Occipital lobe (tissue), 3 donors: ENCODE measurements at places on chromosomes 6 and 20. TPM values are rescaled to one million over a fixed set of nuclear protein-coding genes. Genes with fewer than 3 reads are reported as not detected.

Gene SFT2D1
- 24.2 TPM for total RNA-seq

Gene CAPN11
- not detected for total RNA-seq

DNA sequence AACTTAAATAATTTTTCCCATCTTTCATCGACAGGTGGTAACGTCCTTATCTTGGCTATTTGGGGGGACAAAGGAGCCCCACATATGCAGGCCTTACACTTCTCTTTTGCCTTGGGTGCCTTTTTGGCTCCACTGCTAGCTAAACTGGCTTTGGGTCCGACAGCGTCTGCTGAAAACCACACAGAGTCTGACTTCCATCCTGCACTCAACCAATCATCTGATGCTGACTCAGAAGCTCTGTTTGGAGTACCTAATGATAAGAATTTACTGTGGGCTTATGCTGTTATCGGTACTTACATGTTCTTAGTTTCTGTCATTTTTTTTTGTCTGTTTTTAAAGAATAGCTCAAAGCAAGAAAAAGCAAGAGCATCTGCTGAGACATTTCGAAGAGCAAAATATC, 178.5 kb downstream of the SLC16A10 start:
- DNase-seq = no peak

DNA sequence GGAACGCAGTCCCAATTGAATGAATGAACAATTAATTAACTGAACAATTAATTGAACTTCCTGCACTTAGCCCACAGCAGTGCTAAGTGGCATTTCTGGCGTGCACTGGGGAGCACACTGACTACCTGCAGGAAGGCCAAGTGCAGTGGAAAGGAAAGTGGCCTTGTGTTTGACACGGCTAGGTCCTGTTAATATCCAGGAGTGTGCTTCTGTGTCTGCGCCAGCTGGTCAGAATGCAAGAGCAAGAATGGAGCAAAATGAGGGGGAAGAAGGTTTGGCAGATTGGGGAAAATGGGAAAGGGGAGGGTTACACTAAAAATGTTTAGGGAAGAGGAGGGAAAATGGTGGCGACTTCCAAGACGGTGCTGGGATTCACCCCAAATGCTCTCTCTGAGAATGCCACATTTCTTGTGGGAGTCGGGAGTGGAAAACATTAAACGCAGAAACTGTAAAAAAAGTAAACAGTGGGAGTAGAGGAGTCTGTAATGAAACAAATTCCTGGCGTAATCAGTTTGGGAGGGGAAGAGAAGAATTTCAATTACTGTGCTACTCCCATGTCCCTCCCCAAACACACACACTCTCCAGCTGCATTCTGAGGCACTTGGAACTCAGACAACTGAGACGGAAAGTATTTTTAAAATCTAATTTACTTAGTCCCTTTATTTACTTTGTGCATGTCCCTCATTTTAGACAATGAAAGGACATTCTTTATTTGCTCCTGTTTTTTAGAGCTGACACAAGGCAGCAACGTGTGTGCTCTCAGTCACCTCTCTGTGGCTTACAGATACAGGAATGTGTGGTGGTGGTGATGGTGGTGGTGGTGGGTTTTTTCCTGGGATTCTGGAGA, 64.1 kb downstream of the CLIC5 start:
- DNase-seq = no peak

DNA sequence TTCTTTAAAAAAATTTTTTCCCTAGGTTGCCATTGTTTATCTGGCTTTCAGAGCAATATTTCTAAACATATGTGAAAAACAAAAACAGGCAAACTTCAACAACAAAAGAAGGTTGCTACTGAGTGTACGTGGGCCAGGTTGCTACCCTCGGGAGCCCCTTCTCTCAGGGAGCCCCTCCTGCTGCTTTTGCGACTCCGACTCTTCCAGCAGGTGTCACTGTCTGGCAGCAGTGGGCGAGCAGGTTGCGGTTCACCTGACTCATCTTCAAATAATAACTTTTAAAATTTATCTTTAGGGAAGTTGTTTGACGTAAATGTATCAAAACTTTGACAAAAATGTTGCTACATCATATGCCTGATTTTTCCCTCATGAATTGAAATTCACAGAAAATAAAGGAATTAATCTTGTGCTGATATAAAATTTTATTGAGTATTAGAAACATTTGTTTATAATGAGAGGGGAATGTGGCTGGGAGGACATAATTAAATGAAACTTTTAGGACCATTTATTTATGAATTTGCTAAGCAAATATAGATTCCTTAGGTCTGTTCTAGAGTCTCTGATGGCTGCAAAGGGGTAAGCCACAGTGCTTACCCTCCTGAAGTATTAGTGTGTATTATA, 138.8 kb downstream of the HIVEP1 start:
- no peak for DNase-seq

GRCh38 chr20:16208443-16208842, 364.8 kb downstream of the KIF16B start:
- DNase-seq = no peak

DNA sequence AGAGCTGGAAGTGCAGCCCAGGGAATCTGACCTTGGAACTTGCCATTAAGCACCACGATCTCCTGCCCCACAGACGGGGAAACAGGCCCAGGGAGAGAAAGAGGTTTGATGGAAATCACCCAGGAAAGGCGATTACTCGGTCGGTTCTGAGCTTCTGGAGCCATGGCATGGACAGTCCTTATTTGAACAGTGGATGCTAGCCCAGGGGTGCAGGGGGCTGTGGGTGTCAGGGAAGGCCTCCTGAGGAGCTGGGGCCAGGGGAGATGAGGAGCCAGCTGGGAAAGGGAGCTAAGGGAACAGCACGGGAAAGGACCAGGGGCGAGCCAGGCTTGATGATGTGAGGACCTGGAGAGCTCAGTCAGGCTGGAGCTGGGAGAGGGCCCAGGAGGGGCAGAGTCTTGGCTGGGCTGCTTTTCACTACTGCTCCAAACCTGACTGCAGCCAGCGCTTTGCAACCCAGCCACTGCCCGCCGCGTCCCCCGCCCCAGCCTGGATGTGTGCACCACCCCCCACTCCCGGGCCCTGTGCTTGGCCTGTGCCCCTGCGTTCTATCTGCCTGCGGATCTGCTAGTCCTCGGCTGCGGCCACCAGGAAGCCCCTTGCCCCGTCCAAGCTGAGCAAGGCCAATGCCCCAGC, 17.8 kb downstream of the SUN5 start:
- DNase-seq = no peak

DNA sequence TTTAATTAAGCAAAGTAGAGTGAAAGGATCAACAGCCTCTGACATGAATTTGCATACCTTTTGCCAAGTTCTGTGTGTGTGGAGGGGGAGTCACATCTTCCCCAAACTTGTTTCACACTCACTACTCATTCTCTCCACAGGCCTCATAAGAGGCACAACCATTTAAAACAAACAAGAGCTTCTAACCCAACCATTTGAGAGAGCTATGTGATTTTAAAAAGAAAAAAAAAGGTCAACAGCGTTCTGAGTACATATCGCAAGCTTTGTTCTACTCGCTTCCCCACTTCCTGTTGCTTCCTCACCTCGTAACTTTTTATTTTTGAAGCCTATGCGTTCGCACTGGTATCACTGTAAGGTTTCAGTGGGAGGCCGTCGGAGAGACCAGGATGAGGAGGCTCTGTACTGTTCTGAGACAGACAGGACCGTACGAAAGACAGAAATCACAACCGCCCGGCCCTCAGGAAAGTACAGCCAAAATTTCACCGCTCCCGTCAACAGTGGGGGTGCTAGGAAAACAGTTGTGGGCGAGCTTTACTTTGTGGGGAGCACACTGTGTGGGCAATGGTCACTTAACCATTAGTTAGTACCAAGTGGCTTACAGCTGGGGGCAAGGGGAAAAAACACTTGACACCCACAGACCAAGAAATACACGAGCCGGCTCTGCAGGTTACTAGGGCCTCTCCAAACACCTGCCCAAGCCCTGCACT, 61.3 kb downstream of the TRERF1 start:
- no peak for DNase-seq

DNA sequence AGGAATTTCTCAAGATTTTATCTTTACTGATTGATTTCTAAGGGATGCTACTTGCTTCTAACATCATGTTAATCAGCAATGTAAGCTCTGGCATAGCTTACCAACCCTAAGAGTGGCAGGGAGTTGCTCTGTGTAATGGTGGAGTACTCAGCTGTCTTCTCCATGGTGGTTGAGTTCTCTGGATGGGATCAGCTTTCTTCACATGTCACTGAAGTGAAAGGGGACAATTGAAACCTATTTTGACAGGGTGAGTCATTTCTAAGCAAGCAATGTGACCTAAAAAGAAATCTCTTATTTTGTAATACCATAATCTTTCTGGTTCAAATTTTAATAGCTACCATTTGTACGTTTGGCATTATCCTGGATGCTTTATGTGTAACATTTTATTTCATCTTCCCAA, 430.4 kb downstream of the GJA1 start:
- no peak for DNase-seq

GRCh38 chr20:50376179-50376887, 133.8 kb upstream of the PTPN1 start:
- no peak for DNase-seq

DNA sequence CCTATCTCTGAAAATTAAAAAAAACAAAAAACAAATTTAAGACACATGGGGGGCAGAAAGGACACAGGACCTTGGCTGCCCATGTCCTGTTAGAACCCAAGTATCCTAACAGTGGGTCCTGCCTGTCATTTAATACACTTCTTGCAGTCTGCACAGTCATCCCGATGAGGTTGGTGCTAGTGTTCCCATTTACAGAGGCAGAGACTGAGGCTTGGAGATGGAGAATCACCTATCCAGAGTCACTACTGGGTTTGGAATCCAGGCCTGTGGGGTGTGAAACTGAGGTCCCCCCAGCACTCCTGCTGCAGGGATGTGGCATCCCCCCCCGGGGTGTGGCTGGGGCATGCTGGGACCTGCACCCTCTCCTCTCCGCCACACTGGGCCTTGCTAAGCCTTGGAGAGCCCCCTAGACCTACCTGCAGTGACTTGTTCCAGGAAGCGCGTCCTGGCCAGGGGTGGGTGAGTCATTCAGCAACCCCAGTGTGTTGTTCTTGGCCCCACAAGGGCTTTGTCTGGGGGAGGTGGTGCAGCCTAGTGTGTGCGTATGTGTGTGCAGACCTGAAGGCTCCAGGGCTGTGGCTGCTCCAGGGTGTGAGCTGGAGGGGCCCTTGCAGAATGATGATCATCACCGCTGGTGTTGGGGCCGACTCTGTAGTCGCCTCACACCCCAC, 49.7 kb downstream of the BCAS4 start:
- DNase-seq = no peak

DNA sequence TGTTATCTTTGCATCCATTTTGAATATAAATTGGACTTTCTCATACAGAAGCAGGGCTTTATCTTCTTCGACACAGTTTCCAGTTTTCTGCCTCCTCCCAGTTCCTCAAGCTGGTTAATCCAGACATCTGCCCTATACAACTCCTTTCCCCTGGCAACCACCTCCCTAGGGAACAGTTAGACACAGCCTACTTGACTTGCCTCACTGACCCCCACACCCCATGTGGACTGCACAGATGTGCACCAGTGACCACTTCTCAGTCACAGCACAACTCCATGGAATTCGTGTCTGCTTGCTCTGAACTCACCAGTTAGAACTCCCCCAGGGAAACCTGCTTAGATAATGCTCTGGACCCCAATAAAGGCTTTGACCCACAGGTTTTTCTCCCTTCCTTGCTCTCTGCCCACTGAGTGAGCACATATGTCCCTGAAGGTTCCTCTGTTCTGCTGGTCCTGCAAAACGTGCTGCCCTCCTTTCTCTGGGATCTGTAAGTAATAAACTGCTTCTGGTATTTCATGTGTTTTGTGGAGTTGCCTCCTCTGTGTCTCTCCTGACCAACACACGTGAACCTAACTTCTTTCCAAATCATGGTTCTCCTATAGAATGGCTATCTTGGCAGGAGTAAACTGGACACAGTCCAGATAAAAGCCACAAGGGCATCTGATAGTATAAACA, 351.2 kb downstream of the CD83 start:
- DNase-seq = no peak

GRCh38 chr6:92364948-92365541, 1054.3 kb downstream of the EPHA7 start:
- DNase-seq = no peak
